ENCODE measurements at places on chromosomes 12 and 14.
A peak's percentile ranks its signal among the peaks of the same experiment; 100 is the strongest.

GRCh38 chr14:25053585-25053984 is 3.6 kb upstream of the STXBP6 start:
- DNase-seq = no peak

DNA sequence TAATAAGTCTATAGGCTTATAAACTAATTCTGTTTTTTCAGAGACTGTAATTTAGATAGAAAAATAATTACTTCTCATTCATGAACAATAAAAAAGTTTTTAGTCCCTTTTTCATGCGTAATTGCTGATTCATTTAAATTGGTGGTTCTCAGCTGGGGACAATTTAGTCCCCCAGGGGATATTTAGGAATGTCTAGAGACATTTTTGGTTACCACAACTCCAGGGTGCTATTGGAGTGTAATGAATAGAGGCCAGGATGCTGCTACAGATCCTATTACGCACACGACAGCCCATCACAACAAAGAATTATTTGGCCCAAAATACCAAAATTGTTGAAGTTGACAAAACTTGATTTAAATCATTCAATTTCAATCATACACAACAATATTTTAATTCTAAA is 22.8 kb upstream of the VCPKMT start:
- no peak for DNase-seq

DNA sequence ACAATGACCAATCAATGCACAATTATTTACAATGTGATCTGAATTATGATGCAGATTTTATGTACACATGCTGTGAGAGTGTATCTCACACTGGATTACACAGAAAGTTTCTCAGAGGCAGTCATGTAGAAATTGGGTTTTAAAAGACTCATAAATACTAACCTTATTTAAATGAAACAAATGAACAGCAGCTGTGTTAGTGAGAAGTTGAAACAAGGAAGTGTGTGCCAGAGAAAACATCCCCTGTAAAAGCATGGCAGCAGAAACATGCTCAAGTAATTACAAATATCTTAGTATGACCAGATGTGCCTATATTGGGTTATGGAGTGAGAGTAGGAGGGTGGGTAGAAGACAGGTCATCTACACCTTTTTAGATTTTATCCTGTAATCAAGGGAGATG is 723.7 kb downstream of the C12orf50 start:
- no peak for DNase-seq

- no peak for DNase-seq
These were observed 263.5 kb downstream of the DPF3 start for GRCh38 chr14:72630374-72630773.

GRCh38 chr14:103629503-103630121 is 601 bp downstream of the KLC1 start:
- DNase-seq = peak; percentile 54

- no peak for DNase-seq
These were observed 3.6 kb downstream of the CFL2 start for GRCh38 chr14:34710744-34711143.

- no peak for DNase-seq
These were observed 9.4 kb downstream of the STON2 start for GRCh38 chr14:81390696-81391095.
